ENCODE measurements at places on chromosomes 3 and 15. TPM values are rescaled to one million over a fixed set of nuclear protein-coding genes. Genes with fewer than 3 reads are reported as not detected.

DNA sequence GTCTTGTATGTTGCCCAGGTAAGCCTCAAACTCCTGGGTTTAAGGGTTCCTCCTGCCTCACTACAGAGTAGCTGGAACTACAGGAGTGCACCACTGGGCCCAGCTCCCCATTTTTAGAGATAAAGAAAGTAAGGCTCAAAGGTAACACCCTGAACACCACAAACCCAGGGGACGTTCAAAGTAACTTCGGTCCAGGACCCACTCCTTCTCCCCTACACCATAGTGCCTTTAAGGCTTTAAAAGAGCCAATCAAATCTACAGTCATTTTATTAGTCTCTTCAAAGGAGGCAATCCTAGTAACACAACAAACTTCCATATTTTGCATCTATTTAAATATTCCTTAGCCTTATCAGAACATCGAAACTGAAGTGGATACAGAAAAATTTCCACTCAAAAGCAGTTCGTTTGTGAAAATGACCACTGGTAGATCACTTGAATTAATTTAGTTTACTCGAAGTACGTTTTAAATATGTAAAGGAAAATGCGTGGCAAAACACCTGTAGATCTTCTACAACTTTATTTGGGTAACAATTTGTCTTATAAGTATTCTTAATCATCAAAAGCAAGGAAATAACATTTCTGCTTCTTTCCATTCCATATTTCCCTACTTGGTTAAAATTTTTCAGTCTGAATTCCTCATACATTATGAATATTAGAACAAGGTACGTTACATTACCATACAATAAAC is 1.8 kb downstream of the STAG1 start:
- no peaks in the 10 kb centered on the region for H3K27me3 ChIP-seq
- H3K4me3 ChIP-seq: peak overlapping the region; percentile 91
- peak overlapping the region; percentile 96 for H3K27ac ChIP-seq
- peaks cover 29% of the 10 kb centered on the region for H3K4me1 ChIP-seq

DNA sequence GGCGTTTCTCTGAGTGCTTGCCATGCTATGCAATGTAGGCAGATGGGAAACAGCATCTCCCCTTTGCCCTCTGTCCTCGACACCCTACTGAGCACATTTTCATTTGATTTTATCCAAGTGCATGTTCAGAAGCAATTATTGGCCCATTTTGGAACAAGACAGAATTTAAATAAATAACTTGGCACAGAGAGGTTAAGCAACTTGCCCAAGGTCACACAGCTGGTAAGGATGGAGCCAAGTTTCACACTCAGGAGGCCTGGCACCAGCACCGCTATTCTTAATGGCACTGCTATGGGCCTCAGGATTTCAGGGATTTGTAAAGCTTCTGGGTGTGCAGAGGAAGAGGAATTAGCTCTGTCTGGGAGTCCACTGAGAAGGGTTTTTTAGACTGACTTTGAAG is 2.5 kb upstream of the GRIP2 start:
- no peaks in the 10 kb centered on the region for H3K36me3 ChIP-seq
- H3K27me3 ChIP-seq: peaks cover 11% of the 10 kb centered on the region
- H3K4me3 ChIP-seq: no peak overlapping the region
- no peaks in the 10 kb centered on the region for H3K4me1 ChIP-seq
- H3K27ac ChIP-seq: no peak overlapping the region
- peak; percentile 45 for DNase-seq

GRCh38 chr3:122123850-122124249 is 59.6 kb upstream of the CASR start:
- H3K36me3 ChIP-seq: no peaks in the 10 kb centered on the region
- no peak for DNase-seq
- H3K4me3 ChIP-seq: no peak overlapping the region
- H3K27me3 ChIP-seq: peaks cover 2% of the 10 kb centered on the region

GRCh38 chr15:91975241-91975978 is 121.9 kb downstream of the SLCO3A1 start:
- H3K4me3 ChIP-seq: no peak overlapping the region
- H3K36me3 ChIP-seq: no peaks in the 10 kb centered on the region
- no peak overlapping the region for H3K27ac ChIP-seq
- no peak for DNase-seq

The GOLGA6B gene
- not detected for total RNA-seq

The SQOR gene
- total RNA-seq: 122 TPM

The CCR9 gene
- total RNA-seq: not detected

DNA sequence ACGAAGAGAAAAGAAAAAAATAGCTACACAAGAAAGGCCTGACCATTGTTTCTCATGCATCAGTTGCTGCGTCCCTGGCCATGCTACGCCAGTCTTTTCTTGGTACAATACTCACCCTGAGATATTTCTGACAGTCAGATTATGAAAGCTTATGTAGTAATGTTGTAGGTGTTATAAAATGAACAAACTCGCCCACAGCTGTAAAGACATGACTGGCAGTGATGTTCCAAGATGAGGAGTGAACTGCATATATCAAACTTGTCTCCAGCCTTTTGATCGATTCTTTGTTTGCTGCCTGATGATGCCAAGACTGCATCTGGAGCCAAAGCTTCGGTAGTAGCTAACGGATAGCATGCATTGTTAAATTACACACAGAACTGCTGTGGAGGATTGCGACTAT is 822.7 kb downstream of the TUSC7 start:
- no peaks in the 10 kb centered on the region for H3K27me3 ChIP-seq
- no peak overlapping the region for H3K4me3 ChIP-seq
- no peaks in the 10 kb centered on the region for H3K36me3 ChIP-seq
- DNase-seq: no peak

The P2RY1 gene
- under 0.01 TPM for total RNA-seq

GRCh38 chr15:45268135-45268534 is 16.1 kb downstream of the SLC28A2 start:
- H3K4me1 ChIP-seq: no peaks in the 10 kb centered on the region
- H3K36me3 ChIP-seq: no peaks in the 10 kb centered on the region
- H3K4me3 ChIP-seq: no peak overlapping the region
- DNase-seq: no peak
- H3K27ac ChIP-seq: no peak overlapping the region

DNA sequence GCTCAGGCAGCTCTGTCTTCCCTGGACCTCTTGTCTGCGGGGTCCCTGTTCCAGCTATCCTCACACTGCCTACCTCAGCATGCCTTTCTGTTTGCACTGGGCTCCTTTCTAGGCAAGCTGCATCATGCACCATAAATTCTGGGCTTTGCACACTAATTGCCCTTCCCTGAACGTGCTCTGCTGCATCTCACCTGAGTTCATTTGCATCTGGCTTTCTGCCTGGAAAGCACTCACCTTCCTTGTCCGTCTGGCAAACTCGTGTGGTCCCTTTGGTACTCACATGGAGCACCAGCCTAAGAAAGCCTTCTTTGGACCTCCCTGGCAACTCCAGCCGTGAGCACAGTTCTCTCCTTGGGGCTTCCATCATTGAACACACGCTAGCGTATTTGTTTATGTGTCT is 365.6 kb downstream of the SV2B start:
- H3K27ac ChIP-seq: no peak overlapping the region
- no peaks in the 10 kb centered on the region for H3K27me3 ChIP-seq
- H3K4me3 ChIP-seq: no peak overlapping the region
- DNase-seq: no peak
- no peaks in the 10 kb centered on the region for H3K4me1 ChIP-seq

The BUB1B gene
- total RNA-seq: 2.2 TPM

DNA sequence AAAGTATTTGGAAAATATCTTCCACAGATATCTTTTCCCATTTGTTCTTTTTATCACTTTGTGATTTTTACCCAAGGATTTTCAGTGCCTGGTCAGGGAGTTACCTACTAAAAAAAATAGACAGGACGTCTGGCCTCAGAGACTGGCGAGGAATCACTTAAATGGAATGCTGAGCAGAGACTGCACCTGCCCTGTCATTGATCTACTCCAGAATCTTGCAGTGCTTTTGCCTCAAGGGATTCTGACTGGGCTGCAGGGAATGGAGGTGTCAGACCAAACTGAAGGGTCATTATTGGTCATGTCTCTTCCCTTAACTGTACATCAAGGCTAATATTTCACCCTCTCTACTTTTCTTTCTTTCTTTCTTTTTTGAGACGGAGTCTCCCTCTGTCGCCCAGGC is 12.1 kb upstream of the RYR3 start:
- no peak for DNase-seq
- H3K27ac ChIP-seq: no peak overlapping the region
- H3K27me3 ChIP-seq: peaks cover 15% of the 10 kb centered on the region
- H3K4me1 ChIP-seq: peaks cover 6% of the 10 kb centered on the region
- no peak overlapping the region for H3K4me3 ChIP-seq
- no peaks in the 10 kb centered on the region for H3K36me3 ChIP-seq

DNA sequence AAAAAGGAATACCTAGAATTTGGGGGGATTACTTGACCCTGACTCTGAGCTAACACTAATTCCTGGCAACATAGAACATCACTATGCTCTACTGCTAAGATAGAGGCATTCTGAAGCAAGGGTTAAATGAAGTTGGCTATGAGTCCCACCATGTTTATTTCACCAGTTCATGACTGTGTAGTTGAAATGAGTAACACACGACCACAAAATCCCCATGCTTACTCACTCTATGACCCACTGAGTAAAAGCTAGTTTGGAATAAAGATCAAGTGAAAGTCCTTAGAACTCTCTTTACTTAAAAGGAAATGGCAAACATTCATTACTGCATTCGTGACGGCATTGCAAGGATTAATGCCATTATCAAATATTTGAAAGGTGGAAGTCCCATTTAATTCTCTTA is 47.4 kb downstream of the MRPL46 start:
- peak; percentile 32 for DNase-seq
- peaks cover 3% of the 10 kb centered on the region for H3K27me3 ChIP-seq
- no peaks in the 10 kb centered on the region for H3K4me1 ChIP-seq
- no peak overlapping the region for H3K4me3 ChIP-seq

- no peaks in the 10 kb centered on the region for H3K36me3 ChIP-seq
- no peak for DNase-seq
- H3K4me1 ChIP-seq: peaks cover 5% of the 10 kb centered on the region
- no peak overlapping the region for H3K4me3 ChIP-seq
- H3K27ac ChIP-seq: no peak overlapping the region
These were observed 196.3 kb upstream of the LMCD1 start for GRCh38 chr3:8305371-8305770.

GRCh38 chr3:26291840-26292239 is 330.7 kb upstream of the LRRC3B start:
- no peaks in the 10 kb centered on the region for H3K36me3 ChIP-seq
- no peaks in the 10 kb centered on the region for H3K4me1 ChIP-seq
- DNase-seq: no peak
- no peak overlapping the region for H3K4me3 ChIP-seq
- no peaks in the 10 kb centered on the region for H3K27me3 ChIP-seq

Data from osteoblast (primary cell).